ENCODE measurements at places on chromosomes 11 and 22.

DNA sequence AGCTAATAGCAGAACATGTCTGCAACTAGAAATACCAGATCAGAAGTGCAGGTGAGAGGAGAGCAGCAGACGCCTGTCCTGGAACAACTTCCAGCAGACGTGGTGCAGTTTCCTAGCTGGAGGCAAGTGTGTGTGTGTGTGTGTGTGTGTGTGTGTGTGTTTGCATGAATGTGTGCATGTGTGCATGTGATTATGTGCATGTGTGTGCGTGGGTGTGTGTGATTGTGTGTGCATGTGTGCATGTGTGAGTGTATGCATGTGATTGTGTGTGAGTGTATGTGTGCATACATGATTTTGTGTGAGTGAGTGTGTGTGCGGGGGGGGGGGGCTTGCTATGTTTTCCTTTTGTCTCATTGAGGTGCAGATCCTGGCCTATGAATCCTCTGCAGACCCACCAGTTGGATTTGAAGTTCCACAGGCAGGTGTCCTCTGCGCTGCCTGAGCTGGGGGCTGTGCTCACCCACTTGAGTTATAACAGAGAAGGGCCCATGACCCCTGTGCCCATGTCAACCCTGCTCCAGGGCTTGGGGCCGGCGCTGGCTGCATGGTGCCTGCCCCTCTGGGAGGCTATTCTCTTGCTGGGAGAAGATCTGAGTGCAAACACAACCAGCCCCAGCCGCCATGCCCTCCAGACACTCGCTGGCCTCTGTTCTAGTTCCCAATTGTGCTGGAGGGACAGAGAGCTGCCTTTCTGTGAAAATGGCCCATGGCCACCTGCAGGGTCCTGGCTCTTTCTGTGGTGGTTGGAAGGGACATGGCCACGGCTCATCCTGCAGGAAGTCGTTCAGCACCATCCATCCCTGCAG, 821.3 kb downstream of the BRD1 start:
- DNase-seq, result no peak

DNA sequence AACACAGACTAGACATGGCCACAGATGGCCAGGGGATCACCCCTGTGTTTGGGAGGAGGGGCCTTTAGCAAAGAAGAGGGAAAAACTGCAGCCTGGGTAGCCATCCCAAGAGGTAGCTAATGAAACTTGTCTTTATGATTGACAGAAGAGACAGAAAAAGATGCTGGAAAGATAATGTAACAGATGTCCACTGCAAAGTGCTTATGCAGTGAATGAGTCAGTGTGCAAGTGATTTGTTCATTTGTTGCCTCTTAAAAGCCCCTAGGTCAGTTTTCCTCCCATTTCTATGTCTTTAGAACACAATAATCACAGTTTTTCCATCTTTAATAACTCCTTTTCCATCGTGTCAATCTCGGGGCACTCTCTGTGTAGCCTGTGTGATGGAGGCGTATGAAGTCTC, 57.2 kb downstream of the INSC start:
- DNase-seq, result no peak

- DNase-seq, result peak; percentile 94
These were observed 26.4 kb downstream of the TXN2 start for GRCh38 chr22:36454916-36455570.

DNA sequence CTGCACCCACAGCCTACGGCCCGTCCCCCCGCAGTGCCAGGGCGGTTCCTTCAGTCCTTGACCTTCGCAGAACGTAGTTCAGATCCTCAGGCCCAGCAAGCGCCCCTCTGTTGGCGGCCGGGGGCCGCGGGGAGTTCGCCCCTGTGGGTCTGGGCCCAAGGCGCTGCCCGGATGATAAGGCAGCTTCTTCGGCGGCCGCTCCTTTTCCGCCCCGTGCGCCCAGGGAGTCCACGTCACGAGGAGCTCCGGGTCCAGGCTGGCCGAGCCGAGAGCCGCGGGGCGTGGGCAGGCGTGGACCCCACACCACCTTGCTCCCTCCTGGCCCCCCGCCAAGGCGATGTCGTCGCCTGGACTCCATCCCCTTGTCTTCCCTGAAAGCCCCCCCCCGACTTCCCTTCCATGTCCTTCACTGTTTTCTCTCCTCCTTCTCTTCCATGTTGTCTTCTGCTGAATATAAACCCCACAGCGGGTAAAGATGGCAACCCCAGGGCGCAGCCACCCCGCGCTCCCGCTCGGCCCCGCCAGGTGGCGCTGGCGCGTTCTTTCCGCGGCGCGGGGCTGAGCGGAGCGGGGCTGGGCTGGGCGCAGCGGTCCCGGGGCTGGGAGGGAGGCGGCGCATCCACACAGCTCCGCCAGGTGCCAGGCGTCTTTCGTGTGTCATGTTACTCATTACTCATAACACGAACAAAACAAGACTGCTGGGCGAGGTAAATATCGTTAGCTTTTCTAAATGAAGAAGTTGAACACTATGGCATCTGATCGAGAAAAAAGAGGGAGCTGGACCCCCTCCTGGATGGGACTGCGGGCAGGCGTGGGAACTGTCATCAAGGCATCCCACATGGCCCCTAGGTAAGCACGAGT, 321.0 kb downstream of the NTM start:
- peak; percentile 39 for DNase-seq

Measured in testis (tissue), 5 donors.